ENCODE measurements at places on chromosomes 3 and 15.

DNA sequence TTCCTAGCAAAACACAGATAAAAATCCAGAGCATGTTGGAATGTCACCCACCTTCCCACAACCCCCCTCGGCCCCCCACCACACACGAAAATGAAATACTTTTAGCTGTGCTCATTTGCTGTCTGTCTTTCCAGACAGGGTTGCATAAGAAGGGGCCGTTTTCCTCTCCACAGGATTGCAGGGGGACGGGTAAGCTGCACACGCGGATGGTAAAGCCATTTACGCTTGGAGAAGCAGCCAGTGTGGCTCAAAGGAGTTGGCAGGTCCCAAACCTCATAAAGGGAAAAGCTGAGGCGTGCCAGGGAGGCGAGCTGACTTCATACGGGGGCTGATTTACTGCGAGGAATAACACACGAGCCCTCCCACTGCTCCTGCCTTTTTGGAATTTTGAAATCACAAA lies 47.4 kb upstream of the ITGA11 start:
- DNase-seq: peak; percentile 97

DNA sequence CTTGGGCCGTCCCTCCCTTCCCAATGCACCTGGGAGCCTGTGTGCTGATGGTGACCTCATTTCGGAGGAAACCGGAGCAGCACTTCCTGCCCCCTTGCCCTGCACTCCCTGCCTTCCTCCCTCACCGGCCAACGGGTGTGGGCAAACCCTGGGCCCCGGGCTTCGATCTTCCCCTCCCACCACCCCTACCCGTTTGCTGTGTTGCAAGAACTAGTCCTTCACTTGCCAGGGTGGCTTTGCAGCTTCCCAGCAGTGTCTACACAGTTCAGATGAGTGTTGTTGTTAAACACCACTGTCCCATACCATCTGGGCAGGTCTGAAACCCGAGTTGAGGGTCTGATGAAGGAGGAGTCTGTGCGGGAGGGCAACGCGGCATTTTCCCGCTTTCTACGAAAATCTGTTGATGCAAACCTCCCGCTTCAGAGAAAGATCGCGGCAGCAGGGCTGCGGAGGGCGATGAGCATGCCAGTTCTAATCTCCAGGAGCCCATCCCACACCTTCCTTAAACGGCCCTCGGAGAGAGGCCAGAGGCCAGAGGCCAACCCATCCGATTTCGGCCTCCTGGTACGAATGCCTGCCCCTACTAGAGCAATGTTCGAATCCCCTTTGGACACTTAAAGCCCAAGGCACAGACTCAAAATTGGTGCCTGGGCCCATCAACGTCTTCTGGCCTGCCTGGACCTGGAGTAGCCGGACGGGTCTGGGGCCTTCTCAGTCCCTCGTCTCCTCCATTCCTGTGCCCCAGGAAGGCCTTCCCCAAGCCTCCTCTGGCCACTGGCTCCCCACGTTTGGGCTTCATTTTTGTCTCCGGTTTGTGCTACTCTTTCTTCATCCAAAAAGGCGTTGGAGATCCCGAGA lies 35.7 kb upstream of the POLG start:
- DNase-seq: no peak

DNA sequence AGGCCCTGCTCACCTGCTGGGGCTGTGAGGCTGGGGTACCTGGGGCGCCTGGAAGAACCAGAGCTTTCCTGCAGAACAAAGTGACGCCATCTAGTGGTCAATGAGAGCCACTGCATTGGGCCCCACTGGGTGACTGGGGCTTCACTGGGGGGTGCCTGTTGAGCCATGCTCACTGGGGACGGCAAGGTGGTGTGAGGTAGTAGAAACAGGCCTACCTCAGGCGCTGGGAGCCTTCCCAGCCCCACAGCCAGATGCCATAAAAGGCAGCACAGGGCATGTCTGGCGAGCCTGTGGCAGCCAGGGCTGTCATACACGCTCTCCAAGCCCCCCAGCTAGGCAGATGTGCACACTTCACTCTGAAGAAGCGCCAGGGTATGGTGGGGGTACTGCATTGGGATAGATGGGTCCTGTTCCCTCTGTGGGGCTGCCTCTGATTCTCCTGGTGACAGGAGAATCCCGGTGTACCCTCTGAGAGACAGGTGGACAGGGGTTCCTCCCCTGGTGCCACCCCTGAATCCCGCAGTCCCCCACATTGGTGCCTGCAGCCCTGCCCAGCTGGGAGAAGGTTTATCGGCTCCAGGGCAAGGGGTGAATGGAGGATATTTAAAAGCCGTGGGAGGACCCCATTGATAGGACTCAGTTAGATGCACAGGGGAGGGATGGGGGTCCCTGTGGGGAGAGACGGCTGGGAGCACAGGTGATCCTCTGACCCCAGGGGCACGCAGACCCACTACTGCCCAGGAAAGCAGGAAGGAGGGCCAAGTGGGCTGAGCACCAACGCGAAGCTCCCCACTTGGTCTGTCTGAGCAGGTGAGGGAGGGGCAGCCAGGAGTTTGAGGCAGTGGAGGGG lies 178.8 kb downstream of the NSMCE3 start:
- DNase-seq: no peak

DNA sequence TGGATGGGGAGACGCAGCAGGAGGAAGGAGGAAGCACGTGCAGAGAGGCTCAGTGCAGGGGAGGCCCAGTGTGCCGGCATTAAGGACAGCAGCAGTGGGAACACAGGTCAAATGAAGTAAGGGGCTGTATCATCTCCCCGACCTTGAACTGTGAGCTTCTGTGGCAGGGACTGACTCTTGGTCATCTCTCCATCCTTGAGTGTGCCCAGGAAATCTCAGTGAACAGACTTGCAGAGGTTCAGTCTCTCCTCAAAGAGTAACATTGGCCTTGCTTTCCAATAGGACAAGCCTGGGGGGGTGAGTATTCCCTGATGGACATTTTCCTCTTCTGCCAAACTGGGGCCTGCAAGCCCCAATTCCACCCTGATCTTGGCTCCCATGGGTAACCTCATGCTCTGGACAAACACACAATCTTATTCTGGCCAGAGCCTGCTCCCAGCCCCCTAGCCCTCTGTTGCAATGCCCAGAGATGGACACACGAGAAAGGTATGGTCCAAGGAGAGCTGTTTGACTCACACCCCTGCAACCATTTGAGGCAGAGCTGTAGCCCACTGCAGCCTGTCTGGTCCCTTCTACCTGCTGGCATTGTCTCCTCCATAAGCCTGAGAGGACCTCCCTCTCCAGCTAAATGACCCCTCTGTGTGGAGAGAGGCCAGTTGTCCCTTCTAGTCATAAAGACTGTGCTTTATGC lies 50.9 kb downstream of the TLE3 start:
- no peak for DNase-seq

DNA sequence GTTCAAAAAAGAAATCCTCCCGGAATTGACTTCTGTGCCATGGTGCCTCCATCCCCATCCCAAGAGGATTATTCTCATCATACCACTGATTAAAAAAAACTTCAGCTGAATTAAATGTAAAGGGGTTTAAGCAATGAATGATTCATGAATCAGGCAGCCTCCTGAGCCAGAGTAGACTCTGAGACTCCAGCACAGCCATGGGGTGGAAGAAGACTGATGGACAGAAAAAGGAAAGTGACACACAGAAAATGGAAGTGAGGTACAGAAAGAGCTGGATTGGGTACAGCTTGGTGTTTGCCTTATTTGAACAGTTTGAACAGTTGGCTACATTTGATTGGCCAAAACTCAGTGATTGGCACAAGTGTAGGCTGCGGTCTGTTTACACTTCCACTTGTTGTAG lies 224.8 kb upstream of the ATP10A start:
- peak; percentile 92 for DNase-seq

- DNase-seq: no peak
Observed at GRCh38 chr3:85584779-85585356, 626.1 kb downstream of the CADM2 start.

- DNase-seq: no peak
Observed at GRCh38 chr15:64146885-64147681, 4.4 kb upstream of the SNX22 start.

GRCh38 chr3:38109580-38110313 lies 27.2 kb downstream of the ACAA1 start:
- DNase-seq: no peak

DNA sequence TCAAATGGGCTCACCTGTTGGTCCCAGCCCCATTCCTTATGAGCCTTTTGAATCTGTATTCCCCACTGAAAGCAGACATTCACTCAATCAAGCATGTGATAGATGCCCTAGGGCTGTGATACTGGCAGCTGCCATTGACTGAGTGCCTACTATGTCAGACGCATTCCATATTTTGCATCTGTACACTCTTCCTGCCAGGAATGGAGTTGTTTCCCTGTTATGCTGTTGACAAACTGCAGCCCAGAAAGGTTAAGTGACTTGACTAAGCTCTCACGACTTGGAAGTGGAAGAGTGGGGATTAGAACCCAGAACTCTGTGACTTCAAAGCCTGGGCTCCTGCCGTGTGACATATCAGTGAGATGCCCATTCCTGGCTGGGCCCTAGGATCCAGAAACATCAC lies 211.4 kb downstream of the RPLP1 start:
- DNase-seq: no peak

DNA sequence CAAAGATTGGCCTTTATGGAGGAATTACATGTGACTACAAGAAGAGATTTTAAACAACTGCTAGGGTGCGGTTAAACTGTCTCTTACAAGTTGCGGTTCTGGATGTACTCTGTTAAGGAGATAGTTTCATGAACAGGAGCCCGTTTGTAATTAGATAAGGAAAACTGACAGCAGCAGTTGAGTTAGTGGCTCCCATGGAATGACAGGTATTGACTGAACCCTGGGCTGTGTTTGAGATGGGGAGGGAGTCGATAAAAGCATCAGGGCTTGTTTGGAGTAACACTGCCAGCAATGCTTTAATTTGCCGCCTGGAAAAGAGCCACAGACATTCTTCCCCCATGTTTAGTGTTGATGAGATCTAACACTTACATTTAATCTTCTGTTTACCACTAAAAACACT lies 139.9 kb downstream of the ROBO2 start:
- DNase-seq: no peak

- DNase-seq: no peak
Observed at GRCh38 chr3:189911001-189911400, 209.7 kb downstream of the P3H2 start.

GRCh38 chr15:31222773-31223341 lies 103.8 kb upstream of the KLF13 start:
- DNase-seq: no peak

- DNase-seq: no peak
Observed at GRCh38 chr15:60370105-60370868, 27.5 kb downstream of the ANXA2 start.

- peak; percentile 89 for DNase-seq
Observed at GRCh38 chr3:191246630-191247029, 47.6 kb downstream of the OSTN start.

GRCh38 chr15:69586721-69587120 lies 134.1 kb downstream of the RPLP1 start:
- no peak for DNase-seq

DNA sequence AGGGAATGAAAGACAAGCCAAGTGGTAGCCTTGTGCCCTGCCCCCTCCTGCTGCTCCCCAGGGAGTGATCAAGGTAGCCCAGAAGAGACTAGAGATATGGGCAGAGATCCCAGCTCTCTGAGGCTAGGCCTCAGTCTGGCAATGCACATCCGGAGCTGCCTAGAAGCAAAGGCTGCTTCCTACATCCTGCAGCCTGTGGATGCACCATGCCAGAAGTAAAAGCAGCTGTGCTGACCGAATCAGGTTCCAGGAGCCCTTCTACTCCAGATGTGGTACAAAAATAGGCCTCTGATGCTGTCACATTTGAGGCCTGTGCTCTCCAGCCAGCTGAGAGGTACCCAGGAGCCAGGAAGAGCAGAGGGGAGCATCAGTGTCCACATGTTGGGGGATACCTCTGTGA lies 16.0 kb downstream of the TRAIP start:
- peak; percentile 16 for DNase-seq

GRCh38 chr3:116306720-116307119 lies 138.6 kb downstream of the LSAMP start:
- no peak for DNase-seq

DNA sequence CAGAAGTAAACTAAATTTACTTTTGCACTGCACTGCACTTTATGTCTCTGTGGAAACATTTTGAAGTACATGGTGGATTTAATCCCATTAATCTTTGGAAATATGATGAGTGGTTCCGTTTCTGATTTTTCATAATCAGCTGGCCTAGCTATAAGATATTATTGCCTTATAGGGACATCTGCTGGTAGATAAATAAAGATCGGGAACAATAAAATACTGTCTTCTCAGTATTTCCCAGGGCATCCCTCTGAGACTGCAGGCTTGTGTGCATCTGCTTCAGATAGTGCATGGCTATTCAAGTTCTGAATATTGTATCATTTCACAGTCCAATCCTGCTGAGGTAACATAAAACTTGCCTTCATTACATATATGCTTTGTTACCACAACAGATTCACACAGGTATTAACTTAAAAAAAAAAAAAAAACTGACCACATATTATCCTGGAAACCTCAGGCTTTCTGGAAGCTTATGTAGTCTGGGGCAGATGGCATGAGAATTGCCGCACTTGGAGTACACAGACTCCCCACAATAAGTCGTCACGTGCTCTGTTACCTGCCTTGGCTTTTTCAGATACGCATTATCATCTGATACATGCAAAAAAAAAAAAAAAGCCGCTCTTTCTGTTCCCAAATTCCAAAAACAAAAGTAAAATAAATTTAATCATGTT lies 330.8 kb upstream of the AGTR1 start:
- peak; percentile 34 for DNase-seq

GRCh38 chr15:68389936-68390817 lies 41.8 kb downstream of the ITGA11 start:
- DNase-seq: peak; percentile 88

GRCh38 chr3:86228101-86228500 lies 762.8 kb downstream of the VGLL3 start:
- no peak for DNase-seq

DNA sequence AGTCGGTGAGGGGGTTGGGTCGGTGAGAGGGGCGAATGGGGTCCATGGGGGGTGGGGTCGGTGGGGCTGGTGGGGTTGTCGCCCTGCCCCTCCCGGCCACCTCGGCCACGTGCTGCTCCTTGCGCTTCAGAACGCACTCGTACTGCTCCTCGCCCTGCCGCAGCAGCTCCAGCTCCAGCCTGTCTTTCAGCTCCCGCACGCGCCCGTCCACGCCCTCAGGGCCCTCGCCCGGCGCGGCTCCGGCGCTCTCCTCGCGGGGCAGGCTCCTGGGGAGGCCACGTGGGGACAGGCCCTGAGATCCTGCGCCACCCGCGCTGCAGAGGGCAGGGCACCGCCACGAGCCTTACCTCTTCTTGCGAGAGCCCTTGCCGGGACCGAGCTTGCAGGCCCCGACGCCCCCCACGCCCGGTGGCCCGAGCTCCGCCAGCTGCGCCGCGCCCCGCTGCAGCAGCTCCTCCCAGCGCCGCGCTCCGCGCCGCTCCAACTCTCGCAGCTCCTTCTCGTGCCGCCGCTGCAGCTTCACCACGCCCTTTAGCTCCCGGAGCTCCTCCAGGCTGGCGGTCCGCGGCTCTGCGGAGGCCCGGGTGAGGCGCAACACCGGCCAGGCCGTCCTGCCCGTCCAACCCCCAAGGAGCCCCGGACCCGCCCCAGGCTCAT lies 8.2 kb upstream of the ANKRD63 start:
- DNase-seq: peak; percentile 56

GRCh38 chr3:126571078-126571477 lies 12.3 kb upstream of the C3orf22 start:
- no peak for DNase-seq

- DNase-seq: no peak
Observed at GRCh38 chr15:69830430-69830829, 267.3 kb downstream of the TLE3 start.
